ENCODE measurements at places on chromosomes 16 and 17.

DNA sequence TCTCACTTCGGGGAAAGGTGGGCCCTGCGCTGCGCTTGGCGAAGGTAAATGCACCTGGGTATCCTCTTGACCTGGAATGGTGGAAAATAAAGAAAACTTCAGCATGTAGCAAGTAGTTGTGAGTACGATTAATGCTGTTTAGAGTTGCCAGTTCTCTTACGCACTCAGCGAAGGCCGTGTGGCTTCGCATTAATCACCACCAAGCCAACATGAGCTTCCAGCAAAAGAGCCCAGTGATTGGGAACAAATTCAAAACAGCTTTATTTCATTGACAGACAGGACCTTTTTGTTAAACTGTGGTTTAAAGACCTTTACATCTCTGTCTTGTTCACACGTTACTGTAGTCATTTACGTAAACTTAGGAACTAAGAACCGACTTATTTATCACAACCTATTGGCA is 531.4 kb downstream of the MAF start:
- DNase-seq, result no peak

DNA sequence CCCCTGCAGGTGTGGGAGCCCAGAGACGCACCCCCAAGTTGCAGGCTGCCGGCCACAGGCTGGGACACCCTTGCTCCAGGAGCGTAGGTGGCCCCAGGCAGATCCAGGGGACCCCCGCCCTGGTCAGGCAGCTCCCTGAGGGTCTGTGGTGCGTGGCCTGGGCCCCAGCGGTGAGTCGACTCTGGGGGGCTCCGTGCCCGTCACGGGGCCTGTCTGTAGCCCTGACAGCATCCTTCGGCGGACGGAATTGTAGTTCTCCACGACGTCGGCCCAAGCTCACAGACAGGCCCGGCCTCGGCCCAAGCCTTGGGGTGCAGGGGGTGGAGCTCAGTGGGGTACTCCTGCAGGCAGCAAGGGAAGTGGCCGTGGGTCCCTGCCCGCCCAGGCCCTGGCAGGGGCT is 82.9 kb downstream of the LMF1 start:
- no peak for DNase-seq

GRCh38 chr16:62041401-62041800 is 5.2 kb upstream of the CDH8 start:
- no peak for DNase-seq

- no peak for DNase-seq
Measured at GRCh38 chr17:62981933-62982332, 15.9 kb downstream of the TANC2 start.

- DNase-seq, result no peak
Measured at GRCh38 chr17:82938873-82939620, 99.2 kb upstream of the ZNF750 start.

- no peak for DNase-seq
Measured at GRCh38 chr16:49089533-49089932, 192.1 kb downstream of the CBLN1 start.

DNA sequence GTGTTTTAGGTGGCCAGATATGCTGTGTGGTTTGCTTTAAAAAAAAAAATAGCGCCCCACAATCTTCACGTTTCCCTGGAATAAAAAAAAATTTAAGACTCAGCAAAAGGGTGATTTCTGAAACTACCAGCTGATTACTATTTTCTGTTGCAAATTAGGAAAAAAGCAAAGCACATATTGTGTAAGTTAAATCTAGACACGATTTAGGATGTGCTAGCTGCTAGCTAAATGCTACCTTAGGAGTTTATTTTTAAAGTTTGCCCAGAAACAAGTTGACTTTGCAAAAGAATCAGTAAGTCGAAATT is 944 bp upstream of the MARF1 start:
- no peak for DNase-seq
